ENCODE measurements at places on chromosomes 11 and 22.

- DNase-seq = no peak
Measured at GRCh38 chr22:23531283-23531956, 48.7 kb downstream of the IGLL1 start.

DNA sequence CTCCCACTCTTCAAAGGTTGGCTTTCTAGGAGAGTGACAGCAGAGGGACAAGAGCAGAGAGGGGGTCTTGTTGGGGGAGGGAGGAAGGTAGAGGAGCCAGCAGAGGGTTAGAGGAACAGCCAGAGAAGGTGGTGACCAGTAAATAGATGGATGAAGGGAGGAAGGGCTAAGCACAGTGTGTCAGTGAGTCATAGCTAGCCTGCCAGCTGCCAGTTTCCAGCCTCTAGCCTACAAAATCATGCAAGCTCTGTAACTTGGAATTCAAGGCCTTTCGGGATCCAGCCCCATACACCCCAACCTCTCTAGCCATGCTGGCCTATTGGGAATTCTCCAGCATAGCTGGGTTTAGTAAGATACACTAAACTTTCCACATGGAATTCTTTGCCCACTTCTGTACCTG lies 147.4 kb upstream of the TEAD1 start:
- no peak for DNase-seq

- DNase-seq = no peak
Measured at GRCh38 chr22:43796567-43796966, 15.5 kb downstream of the EFCAB6 start.

- DNase-seq = peak; percentile 43
Measured at GRCh38 chr22:43862074-43862881, at the start of gene SULT4A1. Gene SULT4A1 (minus strand): TSS chr22:43862513. CDS start chr22:43862382, 131 bp downstream.

DNA sequence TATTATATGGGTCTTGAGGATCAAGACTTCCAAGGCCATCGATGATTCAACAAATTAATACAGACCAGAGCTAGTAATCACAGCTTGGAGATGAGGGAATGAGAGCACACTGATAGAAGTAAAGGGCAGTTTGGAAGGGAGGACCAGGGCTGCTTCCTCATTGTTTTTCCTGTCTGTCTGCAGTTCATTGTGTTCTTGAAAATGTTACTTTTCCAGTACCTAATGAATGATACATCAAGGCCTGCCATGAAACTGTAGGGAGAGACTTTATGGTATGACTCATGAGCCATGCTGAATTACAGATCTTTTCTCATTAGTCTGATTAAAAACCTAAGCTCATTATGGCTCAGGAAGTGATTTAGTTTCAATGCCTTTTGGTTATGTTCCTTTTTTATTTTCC lies 855.6 kb downstream of the KCNA4 start:
- no peak for DNase-seq

- no peak for DNase-seq
Measured at GRCh38 chr22:23156286-23156685, 11.0 kb downstream of the RAB36 start.

- no peak for DNase-seq
Measured at GRCh38 chr11:17171916-17172315, 35.9 kb downstream of the PIK3C2A start.

DNA sequence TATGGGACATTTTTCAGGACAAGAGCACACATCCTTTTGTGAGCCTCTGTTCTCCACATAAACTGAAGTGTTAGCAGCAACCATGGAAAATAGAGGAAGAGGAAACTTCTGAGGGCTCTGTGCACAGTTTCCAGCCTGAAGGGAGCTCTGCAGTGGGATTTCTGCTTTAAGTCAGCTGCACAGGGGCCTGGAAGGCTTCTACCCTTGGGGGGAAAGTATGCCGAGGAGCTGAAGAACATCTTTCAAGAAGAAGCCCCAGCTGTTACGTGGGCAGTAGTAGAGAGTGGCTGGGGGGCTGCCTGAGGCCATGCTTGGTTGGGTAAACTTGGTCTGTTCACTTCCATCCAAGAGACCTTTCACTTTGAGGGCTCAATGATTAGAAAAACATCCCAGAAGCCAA lies 82.7 kb upstream of the EED start:
- DNase-seq = no peak

- DNase-seq = no peak
Measured at GRCh38 chr22:49565516-49565855, 262.2 kb downstream of the BRD1 start.

- DNase-seq = no peak
Measured at GRCh38 chr11:77204754-77205466, 76.9 kb downstream of the MYO7A start.
